Islet precursor cell (in vitro differentiated cells): ENCODE measurements at places on chromosomes 7 and 10.

GRCh38 chr7:41702635-41703371 is at the start of gene INHBA:
Gene INHBA (minus strand): TSS chr7:41703090. CDS start chr7:41700374, 2,716 bp downstream.
- no peak for DNase-seq

DNA sequence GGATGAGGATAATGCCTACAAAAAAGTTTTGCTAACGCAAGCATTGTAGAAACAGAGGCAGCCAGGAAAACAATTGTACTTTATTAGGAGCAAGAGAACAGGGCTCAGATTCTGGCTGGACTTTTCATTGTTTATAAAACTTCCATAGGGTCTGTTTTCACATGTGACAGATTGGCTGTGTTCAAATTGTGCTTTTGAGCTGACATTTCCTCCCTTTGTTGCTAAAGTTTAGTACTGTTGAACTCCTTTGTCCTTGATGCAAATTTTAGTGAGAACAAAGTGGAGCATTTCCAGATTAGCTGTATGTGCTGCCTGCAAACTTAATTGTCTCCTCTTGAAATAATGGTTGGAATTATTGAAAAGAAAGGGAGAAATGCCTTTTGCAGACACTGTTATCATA is 221.0 kb upstream of the FZD1 start:
- no peak for DNase-seq

DNA sequence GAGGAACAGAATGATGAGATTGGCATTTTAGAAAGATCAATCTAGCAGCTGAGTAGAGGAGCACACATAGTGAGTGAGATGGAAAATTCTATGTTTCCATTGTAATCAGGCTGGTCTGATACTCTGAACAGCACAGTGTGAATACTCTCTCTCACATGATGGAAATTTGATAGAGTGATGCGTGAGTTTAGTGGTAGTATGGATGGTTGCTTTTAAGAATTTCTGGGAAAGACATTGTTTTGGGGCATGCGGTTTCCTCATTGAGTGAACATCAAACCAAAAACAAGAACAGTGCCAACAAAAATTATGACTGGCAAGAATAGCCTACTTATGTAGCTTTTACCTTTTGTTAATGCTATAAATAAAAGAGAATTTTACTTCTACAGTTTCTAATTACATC is 183.2 kb downstream of the PDE1C start:
- no peak for DNase-seq

DNA sequence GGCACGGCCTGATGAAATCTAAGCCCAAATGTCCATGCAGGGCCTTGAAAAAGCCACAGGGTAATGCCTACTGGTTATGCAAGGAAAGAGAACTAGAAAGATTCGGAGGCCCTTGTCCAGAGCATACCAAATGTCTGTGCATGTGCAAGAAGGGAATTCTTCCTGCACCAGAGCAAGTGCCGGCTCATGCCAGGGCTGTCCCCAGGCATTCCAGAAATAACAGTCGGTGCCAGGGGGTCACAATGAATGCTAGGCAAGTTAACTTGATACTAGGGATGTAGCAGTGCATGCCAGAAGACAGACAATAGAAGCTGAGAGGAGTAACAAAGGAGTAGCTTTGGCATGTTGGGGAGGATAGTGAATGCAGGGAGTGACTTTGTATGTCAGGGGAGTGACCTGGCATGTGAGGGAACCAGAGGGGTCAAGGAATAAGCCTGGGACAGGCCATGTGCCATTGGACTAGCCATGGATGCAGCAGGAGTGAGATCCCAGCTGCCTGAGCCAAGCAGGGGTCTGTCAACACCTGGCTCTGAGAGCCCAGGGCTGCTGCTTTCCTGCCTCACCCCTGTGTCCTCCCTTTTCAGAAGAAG is 119.5 kb upstream of the UNC5B start:
- peak; percentile 38 for DNase-seq

DNA sequence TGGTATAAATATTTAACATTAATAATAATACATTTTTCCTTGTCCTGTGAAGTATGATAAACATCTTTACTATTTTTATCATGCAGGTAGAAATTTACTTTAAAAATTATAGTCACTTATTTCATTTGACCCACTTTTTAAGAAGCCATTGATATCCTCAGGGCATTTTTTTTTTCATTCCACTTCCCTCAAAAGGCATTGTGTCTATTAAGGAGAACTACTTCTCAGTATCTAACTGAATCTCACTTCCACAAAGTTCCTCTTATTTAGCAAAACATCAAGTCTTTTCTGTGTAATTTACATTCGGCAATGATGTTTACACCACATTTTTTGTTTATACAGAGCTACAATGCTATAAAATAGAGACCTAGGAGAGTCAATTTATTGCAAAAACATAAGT is 388.2 kb upstream of the AKR1E2 start:
- no peak for DNase-seq

- DNase-seq = no peak
Observed at GRCh38 chr10:92845921-92846320, 2.4 kb upstream of the EXOC6 start.

GRCh38 chr7:10412422-10413019 is 561.2 kb upstream of the PHF14 start:
- DNase-seq = no peak

- no peak for DNase-seq
Observed at GRCh38 chr10:50577010-50577409, 46.7 kb downstream of the SGMS1 start.

DNA sequence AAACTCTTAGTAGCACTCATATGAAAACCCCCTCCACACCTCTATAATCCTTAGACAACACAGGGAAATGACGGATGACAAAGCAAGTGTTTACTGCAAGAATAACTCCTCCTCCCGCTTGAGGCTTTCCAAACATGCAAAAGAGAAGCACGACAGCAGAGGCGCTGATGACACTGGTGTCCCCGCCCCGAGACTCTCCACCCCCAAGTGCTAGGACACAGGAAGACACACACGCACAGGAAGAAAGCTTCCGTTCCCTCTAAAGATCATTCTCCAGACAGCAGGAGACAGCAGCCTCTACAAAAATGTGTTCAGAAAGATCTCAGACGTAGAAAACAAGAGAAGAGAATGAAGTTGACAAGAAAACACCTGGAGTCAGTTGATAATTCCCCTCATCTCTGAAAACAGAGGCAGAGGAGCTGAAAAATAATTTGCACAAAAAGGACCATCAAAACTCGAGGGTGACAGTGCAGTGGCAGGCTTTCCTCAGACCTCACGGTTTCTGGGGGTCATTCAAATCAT is 90.2 kb downstream of the DLG5 start:
- peak; percentile 44 for DNase-seq

- no peak for DNase-seq
Observed at GRCh38 chr7:31047313-31048146, 4.6 kb upstream of the ADCYAP1R1 start.

- peak; percentile 22 for DNase-seq
Observed at GRCh38 chr10:49009199-49009979, 69.7 kb upstream of the LRRC18 start.

GRCh38 chr10:124590216-124591122 is 128.8 kb downstream of the LHPP start:
- DNase-seq = no peak
